ENCODE measurements at places on chromosomes 13 and 19. TPM values are rescaled to one million over a fixed set of nuclear protein-coding genes. Genes with fewer than 3 reads are reported as not detected.
A peak's percentile ranks its signal among the peaks of the same experiment; 100 is the strongest.

GRCh38 chr13:51613535-51613934 lies 29.3 kb downstream of the WDFY2 start:
- DNase-seq, result no peak

Gene SIGLEC9
- 0.27 TPM for total RNA-seq

GRCh38 chr13:91151921-91152320 lies 195.6 kb upstream of the MIR17HG start:
- DNase-seq, result no peak

- no peak for DNase-seq
These were observed 110.6 kb downstream of the LIG4 start for GRCh38 chr13:108104736-108105135.

DNA sequence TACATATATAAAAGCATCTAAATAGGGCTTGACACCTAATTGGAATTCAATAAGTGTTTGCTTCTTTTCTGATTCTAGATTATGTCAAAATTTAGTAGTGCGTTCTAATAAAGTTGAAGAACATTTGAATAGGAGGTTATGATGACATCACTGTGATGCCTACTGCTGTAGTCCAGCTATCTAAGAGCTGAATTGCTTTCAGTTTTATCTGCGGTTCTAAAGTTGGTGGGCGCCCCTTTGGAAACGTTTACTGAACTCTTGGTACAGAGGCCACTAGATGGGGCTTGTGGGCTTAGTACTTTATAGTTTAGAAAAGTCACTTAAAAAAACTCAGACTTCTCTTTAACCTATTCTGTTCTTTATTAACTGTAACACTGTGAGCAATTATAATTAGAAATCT lies 776.9 kb downstream of the GPC5 start:
- DNase-seq, result peak; percentile 25

DNA sequence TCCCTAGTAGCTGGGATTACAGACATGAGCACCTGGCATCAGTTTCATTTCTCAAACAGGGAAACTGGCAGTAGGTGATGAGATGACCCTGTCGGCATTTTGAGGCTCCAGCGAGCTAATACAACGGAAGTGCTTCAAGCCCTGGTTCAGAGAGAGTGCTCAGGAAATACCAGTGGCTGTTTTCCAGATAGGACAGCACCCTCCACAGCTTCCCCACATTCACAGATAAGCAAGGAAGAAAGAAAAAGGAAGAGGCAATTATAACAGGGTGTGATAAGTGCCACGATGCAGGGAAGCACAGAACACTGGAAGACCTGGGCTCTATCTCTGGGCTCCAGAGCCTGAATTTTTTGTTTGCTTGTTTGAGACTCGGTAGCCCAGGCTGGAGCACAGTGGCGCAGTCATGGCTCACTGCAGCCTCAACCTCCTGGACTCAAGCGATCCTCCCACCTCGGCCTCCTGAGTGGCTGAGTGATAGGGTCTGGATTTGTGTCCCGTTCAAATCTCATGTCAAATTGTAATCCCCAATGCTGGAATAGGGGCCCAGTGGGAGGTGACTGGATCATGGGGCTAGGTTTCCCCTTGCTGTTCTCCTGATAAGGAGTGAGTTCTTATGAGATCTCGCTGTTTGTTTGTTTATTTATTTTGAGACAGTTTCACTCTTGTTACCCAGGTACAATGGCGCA lies 43.5 kb downstream of the PIN1 start:
- peak; percentile 38 for DNase-seq

Gene SBK3
- total RNA-seq, result not detected

DNA sequence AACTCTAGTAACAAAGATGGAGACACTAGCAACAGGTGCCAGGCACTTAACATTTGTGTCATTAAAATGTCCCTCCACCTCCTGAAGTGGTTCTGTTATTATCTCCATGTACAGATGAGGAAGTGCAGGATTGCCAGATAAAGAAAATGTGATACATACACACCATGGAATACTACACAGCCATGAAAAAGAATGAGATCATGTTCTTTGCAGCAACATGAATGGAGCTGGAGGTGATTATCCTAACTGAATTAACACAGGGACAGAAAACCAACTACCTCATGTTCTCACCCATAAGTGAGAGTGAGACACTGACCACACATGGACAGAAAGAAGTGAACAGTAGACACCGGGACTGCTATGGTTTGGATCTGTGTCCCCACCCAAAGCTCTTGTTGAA lies 60.5 kb downstream of the ZNF557 start:
- DNase-seq, result no peak

Gene NKG7
- total RNA-seq, result not detected

- peak; percentile 17 for DNase-seq
These were observed 45.0 kb downstream of the SLC7A1 start for GRCh38 chr13:29550430-29550988.

DNA sequence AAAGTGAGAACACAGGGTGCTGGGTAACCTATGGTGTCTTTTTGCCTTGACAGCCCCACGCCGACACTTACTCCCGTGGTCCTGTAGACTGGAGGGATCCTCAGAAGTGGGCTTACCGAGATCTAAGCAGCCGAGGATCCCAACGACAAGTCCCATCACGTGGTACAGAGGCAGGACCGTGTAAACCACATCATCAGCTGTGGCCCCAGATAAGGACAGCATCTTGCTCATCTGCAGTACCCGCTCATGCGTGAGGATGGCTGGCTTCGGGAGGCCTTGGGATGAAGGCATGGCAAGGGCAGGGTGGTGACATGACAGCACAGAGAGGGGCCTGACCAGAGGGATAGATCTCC lies 2.1 kb downstream of the SLC27A5 start:
- DNase-seq, result no peak

Gene MUC16
- total RNA-seq, result not detected

DNA sequence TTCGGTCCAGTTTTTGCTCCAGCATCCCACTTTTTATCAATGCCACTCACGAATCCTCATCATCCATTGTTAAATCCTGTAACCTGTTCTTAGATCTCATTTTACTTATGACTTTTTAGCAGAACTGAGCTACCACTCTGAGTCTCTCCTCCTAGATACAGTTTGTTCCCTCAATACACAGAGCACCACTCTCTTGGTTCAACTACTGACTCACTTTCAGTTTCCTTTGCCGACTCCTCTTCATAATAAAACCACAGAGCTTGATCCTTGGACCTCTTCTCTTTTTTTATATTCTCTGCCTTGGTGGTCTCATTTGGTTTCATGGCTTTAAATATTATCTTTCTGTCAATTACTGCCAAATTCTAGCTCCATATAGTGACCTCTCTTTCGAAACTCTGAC lies 150.3 kb downstream of the SLITRK5 start:
- no peak for DNase-seq

DNA sequence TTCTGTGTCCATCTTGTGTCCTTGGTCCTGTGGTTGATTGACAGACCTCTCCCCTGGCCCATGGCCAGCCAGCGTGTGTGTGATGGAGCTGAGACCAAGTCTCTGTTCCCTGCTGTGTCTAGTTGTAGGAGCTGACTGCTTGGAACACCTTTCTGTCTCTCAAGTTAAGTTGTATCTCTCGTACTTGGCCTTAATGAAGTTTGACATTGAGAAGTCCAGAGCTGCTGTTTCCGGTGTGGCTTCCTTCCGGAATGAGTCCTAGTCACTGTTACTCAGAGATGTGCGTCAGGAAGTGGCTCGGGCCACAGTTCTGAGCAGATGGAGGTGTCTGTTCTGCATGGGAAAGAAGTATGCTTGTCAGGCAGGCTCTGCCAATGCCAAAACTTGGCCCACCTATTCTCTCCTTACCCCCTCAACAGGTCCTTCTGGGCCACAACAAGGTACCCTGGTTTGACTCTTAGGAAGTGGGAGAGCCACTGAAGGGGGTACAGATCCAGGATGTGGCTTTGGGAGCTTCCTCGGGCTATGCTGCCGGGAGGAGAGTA lies 54.3 kb downstream of the GATAD2A start:
- DNase-seq, result peak; percentile 74

GRCh38 chr19:17647071-17648020 lies 40.8 kb downstream of the UNC13A start:
- DNase-seq, result no peak

- DNase-seq, result no peak
These were observed 278 bp upstream of the ZNF274 start for GRCh38 chr19:58182577-58182988.

- no peak for DNase-seq
These were observed 40.5 kb downstream of the TSHZ3 start for GRCh38 chr19:31308781-31309180.
